ENCODE measurements at places on chromosomes 6 and 20. TPM values are rescaled to one million over a fixed set of nuclear protein-coding genes. Genes with fewer than 3 reads are reported as not detected.

The PARD6B gene
- total RNA-seq: 2.4 TPM

The WFDC5 gene
- total RNA-seq: not detected

The CHMP4B gene
- total RNA-seq: 115 TPM

DNA sequence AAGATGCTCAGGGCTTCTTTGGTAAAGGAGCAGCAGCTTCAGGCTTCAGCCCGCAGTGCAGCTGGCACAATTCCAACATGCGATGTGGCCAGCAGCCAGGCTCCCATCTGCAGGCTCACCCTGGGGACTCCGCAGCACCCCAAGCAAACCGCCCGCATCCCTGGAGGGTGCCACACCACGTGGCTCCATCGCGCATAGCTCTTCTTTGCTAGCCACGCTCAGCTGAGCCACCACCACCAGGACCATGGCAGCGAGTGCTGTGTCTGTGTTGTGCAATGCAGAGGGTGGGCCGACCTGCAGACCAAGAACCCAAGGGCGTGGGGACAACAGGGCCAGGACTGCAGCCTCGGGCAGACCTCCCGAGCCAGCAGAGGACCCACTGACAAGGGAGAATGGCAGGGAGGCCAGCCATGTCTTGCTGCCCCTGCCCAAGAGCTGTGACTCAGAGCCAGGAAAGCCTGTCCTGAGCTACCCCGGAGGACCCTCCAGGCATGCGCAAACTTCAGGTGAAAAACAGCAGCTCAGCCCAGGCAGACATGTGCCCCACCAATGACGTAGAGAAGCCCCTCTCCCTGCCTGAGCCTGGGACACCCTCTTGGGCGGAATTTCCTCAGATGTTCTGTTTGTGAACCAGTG is 87.8 kb downstream of the GINS1 start:
- ATAC-seq: no peak

GRCh38 chr20:37392441-37393195 is 46.7 kb downstream of the SRC start:
- no peak for ATAC-seq

All from gastroesophageal sphincter (tissue), 4 donors.